Activated naive CD8-positive, alpha-beta T cell treated with anti-CD3 and anti-CD28 coated beads, Interleukin-2, amount 10 ng/mL, durations not matched to agents 7 days and 5 days (primary cell): ENCODE measurements at places on chromosomes 11 and 22.

DNA sequence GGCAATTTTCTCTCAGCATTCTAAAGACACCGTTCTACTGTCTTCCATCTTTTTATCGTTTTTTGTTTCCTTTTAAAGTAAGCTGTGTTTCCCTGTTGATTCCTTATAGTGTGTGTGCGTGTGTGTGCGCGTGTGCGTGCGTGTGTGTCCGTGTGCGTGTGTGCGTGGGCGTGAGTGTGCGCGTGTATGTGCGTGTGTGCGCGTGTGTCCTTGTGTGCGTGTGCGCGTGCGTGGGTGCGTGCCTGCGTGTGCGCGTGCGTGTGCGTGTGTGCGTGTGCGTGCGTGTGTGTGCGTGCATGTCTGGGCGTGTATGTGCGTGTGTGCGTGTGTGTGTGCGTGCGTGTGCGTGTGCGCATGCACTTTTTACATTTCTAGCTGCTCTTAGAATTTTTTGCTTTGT lies 1033.7 kb downstream of the BRD1 start:
- DNase-seq, result no peak

DNA sequence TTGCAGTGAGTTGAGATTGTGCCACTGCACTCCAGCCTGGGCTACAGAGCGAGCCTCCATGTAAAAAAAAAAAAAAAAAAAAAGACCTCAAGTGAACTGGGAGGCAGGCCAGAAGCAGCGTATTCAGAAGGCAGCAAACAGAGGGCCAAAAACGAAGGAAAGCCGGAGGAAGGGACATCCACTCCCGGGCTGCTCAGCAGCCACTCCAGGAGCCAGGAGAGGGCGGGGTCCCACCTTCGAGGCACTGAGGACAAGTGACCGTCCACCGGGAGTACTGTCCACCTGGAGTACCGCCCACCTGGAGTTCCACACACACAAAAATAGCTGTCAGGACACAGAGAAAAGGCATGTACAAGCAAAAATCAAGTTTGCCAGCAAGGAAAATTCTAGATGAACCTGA lies 5.5 kb downstream of the TOLLIP start:
- no peak for DNase-seq

GRCh38 chr11:46050003-46050461 lies 71.2 kb downstream of the PHF21A start:
- no peak for DNase-seq

GRCh38 chr11:115707180-115707905 lies 203.1 kb upstream of the CADM1 start:
- DNase-seq, result no peak

GRCh38 chr11:22828373-22828772 lies 1.2 kb downstream of the SVIP start:
- DNase-seq, result no peak

- DNase-seq, result no peak
Measured at GRCh38 chr22:27011133-27011532, 353.7 kb downstream of the MIAT start.

DNA sequence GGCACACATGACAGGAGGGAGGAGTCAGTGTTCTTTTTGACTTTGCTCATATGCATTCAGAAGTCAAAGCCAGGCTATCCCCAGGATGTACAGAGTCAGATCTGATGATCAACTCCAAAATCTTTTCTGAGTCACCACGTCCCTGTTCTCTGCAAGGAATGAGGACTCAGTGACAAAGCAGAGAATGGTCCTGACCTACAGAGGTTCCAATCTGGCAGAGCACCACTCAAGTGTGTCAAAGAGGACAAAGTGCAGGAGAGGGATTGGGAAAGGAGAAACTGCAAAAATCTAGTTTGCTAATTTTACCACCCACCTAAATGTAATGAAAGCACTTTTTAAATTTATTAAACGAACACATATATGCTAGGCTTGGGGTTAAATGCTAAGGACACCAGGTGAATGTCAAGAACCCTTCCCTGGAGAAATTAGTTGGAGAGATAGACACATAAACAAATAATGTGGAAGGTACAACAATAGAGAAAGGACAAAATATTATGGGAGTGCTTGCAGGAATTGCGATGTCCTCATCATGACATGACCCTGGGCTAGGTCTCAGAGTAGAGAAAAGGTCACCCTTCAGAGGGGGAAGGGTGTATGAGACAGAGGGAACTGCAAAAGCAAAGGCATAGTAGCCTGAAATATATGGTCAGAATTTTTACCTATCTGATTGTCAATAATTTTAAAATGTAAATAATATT lies 56.3 kb downstream of the MTNR1B start:
- DNase-seq, result no peak

DNA sequence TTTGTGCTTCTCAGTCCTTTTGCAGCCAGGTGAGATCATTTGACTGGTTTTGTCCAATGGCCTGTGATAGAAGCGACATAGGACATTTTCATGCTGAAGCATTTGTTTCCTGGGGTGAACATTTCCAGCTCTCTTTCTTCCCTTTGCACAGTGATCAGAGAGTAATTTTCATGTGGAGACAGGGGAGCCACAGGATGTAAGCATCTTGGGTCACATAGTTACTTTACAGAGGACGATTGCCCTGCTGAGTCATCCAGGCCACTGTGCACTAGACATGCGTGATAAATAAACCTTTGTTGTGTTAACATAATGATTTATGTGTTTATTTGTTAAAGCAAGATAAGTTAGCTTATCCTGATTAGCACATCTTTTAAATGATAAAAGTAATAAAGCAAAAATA lies 263.5 kb upstream of the CCDC179 start:
- DNase-seq, result no peak

DNA sequence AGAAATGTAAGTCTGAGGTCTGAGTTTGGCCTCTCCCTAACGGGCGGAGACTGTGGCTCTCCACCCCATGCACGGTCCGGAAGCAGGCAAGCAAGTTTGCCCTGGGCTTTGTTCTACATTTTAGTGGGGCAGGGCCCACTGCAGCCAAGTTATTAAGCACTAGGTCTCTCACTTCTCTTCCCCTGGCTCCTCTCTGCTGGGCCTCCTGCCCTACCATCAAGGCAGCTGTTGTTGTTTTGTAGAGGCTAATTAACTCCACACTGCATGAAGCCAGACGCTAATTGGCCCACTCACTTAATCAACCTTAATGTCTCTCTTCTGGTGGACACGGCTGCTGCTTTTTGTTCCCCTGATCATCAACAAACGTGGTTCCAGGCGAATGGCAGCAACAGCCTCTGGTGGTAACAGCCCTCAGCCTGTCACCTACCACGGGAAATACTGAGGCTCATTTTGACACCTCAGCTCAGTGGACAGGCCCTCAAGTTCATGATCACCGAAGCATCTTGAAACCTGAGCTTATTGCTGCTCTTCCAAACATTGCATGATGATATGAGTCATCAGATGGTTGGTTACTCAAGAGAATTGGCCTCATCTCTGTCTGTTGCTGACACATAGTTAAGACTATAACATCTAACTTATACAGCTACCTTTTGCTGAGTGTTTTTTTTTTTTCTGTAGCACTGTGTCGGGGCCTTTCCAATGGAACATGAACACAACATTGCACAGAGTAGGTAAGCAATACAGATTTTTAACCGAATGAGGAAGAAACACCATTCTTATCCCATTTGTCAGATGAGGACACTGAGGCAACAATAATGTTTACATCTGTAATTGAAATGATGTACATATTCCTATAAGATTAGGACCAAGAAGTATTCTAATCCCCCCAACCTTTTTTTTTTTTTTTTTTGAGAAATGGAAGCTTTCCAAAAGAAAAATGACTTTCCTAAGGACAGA lies 20.8 kb upstream of the LMO2 start:
- DNase-seq, result no peak

DNA sequence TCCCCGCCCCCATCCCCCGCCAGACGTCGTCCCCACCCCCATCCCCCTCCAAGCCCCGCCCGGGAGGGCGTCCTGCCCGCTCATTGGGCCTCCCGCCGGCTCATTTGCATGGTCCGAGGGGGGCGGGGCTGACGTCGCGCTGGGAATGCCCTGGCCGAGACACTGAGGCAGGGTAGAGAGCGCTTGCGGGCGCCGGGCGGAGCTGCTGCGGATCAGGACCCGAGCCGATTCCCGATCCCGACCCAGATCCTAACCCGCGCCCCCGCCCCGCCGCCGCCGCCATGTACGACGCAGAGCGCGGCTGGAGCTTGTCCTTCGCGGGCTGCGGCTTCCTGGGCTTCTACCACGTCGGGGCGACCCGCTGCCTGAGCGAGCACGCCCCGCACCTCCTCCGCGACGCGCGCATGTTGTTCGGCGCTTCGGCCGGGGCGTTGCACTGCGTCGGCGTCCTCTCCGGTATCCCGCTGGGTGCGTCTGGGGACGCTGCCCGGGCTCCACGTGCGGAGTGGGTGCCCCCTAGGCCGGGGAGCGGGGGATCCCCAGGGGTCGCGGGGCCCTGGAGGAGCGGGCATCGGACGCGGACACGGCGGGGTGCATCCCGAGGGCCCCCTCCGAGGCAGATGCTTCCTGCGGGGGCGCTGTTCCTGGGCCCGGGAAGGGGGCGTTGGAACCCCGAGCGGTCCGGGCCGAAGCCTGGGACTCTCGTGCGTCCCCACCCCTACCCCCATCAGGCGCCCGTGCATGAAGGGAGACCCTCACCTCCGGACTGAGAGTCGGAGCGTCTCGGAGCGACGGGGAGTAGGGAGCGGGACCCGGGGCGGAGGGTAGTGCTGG lies at the start of gene PNPLA3:
TSS of gene PNPLA3 (plus strand) at position 175 of the 834 bp plus-strand sequence. CDS start at position 282, 107 bp downstream.
- peak; percentile 82 for DNase-seq

DNA sequence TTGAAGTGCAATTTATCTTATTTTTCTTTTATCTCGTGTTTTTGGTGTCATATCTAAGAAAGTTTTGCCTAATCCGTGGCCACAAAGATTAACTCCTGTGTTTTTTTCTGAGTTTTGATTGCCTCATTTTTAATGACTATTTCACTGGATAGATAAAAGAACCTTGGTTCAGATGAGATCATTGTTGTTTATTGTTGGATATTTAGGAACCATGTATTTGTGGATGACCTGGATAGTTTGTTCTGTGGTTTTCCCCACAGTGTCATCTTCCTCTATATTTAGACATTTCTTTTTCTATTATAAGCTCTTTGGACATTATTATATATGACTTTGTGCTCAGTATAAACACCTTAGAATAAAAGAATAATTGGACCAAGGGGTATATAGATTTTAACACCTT lies 37.2 kb downstream of the PPP6R3 start:
- DNase-seq, result no peak

- no peak for DNase-seq
Measured at GRCh38 chr11:70618431-70619101, 220.2 kb downstream of the CTTN start.

DNA sequence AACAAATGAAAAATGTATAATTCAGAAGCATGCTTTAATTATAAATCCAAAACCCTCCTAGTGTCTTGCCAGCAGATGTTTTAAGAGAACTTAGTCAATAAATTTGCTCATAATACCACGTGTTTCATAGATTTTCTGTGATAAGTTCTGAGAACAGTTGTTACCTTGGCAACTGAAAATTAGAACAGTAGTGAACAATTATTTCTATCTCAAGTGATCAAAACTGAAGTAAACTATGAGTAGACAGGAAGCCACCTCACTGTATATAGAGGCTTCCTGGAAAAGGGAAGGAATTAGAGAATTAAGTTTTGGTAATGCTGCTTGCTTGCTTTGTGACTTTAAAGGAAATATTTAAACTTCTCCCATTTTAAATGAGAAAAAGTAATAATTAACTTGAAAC lies 266.0 kb upstream of the ANO3 start:
- DNase-seq, result no peak

DNA sequence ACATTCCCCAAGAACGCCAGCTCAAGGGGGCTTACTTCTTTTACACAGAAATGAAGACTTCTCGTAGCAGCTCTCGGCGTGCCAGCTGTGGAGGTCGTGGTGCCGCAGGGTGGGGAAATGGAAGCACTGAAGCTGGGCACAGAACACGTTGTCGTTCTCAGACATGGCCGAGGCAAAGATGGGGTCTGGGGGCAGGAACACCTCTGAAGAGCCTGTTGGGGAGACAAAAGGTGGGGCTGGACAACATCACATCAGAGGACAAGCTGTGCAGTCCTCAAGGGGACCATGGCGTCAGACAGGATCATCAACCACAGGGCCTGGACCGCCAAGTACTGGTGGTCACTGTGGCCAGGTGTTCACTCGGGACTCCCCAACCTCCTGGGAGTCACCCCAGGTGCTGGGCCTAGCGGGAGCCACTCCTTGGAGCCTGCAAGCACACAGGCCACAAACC lies 65.2 kb downstream of the DGCR2 start:
- DNase-seq, result peak; percentile 18

GRCh38 chr11:3218483-3219280 lies at the start of gene MRGPRG:
Gene MRGPRG, minus strand, starts transcription at chr11:3218813. Its CDS starts 0 bp downstream, at chr11:3218813.
- DNase-seq, result peak; percentile 29

- DNase-seq, result no peak
Measured at GRCh38 chr11:7486781-7487140, 1.5 kb downstream of the OLFML1 start.

GRCh38 chr11:9527481-9528135 lies 45.9 kb upstream of the WEE1 start:
- DNase-seq, result no peak

GRCh38 chr11:131408025-131408640 lies 37.7 kb downstream of the NTM start:
- no peak for DNase-seq

DNA sequence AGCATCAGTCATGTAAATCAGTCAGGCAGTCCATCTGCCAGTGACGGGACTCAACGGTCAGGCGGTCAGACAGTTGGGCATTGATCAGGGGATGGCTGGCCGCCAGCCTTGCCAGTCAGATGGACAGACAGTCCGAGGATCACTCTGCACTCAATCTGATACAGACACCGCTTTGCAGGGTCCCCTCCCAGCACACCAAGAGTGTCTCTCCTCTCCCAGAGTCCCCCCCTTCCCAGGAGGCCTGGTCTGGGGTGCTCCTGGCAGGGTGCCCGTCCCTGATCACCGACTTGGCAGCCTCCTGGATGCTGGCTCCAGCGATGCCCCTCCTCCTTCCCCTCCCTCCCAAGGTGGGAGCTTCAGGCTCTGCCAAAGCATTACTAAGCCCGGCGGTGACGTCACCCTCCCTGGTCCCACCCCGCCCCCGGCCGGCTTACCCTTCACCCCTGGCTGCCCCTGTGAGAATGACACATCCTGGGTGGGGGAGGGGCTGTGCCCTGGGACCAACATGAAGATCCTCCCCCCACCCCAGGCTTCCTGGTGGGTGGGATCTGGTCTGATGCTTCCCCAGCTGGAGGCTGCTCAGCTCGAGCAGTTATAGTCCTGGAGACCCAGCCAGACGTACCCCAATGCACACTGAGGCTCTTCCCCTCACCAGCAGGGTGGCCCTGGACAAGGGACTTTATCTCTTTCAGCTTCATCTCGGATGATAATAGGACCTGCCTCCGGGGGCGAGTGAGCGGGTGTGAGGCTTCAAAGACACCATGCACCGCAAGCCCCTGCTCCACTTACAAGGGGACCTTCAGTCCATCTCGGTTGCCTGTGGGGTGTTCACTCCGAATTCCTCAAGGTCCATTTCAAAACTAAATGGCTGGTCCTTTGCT lies 69.2 kb downstream of the CD82 start:
- no peak for DNase-seq

DNA sequence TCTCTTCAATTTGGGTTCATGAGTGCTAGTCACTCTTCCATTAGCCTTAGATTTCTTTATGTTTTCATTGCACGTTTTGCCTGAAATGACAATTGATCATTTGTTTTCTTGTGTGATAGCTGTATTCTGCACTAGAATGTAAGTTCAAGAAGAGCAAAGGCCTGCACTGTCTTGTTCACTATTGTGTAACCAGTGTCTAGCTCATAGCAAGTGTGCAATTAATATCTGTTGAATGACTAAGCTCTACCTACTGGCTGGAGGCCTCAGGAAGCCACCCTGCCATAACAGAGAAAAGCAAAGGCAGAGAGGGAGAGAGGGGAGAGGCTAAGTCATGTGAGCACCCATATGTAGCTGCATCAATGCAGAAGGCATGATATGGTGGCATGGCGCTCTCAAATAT lies 292.8 kb upstream of the SYN3 start:
- no peak for DNase-seq
